GM12864 (cell line): ENCODE measurements at places on chromosomes 1 and 21.

DNA sequence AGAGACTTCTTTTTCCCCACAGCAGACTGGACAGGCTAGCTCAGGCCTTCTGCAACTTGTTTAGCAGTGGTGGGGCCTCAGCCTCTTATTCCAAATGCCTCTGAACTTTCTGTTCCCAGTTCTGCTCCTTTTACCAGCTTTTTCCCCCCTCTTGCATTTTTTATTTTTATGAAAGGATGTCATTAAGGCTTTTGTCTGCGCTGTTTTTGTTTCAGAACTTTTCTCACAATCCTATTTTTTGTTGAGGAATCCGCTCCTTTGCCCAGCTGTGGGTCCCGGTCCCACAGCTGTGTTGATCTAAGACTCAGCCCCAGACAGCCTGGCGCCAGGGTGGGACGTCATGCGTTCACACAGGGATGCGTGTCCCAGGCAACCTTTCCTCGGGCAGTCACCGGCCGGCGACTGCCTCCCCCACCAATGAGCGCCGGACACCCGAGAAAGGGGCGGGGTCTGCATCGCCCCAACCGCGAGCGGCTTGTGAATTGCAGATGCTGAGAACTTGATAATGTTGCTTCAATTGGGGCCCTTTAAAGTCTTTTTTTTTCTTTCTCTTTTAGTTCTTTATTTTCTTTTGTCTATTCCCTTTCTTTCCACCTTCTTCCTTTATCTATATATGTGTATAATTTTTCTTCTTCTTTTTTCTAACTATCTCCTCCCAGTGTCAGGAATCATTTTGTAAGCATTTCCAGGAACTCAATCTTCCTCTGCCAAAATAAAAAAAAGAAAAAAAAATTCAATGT lies 3.0 kb upstream of the ID3 start:
- DNase-seq = no peak

DNA sequence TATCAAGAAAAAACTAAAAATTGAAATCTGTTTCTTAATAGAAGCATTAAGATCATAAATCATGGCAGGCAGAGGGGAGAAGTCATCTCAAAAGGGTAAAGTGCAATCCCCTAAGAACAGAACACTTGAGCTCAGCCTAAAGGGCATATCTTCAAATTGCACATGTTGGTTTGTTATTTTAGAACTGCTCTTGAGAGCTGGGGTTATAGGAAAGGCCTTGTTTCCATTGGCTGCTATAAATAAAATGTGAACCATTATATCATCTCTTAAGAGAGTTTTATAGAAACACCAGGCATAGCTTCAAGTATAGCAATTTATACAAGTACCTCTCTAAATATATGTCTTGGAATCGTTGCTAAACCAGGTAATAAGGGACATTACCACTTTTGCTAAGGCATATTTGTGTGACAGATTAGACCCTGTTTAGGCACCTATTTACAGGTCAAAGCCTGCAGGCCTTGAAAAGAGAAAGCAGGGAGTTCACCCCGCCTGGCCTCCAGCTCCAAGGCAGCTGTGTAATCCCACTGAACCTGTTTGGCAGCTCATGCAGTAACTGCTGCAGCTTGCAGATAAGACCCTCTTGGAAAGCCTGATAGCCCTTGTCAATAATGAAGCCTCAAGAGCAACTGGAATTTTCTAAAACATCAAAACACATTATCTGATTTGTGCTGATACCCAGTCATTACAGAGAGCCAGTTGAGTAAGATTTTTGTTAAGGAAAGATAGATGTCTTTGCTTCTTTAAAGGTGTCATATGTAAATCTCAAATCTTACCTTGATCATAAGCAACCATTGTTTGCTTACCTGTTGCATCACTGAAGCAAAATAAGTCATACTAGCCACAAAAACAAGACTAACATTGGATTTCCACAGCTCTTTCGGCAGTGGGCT lies 24.2 kb upstream of the SYDE2 start:
- no peak for DNase-seq

GRCh38 chr1:14970115-14970798 lies 183.3 kb upstream of the TMEM51 start:
- no peak for DNase-seq

GRCh38 chr1:87329526-87330056 lies 911 bp downstream of the LMO4 start:
- no peak for DNase-seq

DNA sequence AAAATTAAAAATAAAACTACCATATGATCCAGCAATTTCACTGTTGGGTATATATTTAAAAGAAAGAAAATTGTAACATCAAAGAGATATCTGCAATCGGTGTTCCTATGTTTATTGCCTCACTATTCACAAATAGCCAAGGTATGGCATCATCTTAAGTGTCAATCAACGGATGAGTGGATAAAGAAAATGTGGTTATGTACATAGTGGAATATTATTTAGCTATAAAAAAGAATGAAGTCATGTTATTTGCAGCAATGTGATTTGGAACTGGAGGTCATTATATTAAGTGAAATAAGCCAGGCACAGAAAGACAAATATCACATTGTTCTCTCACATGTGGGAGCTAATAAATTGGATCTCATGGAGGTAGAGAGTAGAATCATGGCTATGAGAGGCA lies 76.3 kb downstream of the RD3 start:
- DNase-seq = no peak

DNA sequence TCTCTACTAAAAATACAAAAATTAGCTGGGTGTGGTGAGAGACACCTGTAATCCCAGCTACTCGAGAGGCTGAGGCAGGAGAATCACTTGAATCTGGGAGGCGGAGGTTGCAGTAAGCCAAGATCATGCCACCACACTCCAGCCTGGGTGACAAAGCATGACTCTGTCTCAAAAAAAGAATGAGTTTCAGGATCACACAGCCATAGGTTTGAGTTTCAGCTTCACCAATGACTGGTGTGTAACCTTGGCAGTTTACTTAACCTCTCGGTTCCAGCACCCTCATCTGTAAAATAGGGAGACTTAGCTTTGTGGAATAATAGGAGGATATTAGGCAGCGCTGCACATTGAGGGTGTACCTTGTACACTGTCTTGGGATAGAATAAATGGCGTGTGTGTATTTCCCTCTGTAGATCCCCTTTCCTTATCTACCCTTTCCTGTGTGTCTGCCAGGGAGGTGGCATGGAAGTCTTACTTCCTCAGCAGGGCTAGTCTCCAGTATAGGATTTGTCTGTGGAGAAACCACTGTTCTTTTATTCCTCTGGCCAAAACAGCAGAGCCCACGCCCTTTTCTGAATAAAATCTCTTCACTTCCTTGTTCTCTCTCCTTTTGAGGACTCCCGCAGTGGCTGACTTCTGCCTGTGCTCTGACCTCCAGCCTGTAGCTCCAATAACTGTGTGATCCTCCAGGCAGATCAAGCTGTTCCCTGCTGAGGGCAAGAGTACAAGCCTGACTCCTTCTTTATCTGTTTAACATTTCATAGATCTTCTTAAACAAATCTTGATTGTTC lies 90.4 kb downstream of the HHAT start:
- DNase-seq = no peak

DNA sequence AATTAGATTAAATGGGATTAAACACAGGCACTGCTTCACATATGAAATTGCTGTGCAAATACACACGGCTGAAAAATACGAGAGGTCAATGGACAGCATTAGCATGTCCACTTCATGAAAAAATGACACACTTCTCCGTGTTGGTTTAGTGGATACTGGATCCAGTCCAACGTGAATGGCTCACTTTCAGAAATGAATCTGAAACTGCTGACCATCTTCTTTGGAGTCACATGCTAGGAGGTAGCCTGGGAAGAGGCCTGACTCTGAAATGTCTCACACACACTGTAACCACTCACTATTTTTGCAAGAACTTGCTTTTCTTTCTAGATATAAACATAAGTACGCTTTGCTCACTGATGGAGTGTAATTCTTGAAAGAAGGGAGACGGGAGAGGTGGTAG lies 127.3 kb downstream of the HLCS start:
- DNase-seq = no peak

DNA sequence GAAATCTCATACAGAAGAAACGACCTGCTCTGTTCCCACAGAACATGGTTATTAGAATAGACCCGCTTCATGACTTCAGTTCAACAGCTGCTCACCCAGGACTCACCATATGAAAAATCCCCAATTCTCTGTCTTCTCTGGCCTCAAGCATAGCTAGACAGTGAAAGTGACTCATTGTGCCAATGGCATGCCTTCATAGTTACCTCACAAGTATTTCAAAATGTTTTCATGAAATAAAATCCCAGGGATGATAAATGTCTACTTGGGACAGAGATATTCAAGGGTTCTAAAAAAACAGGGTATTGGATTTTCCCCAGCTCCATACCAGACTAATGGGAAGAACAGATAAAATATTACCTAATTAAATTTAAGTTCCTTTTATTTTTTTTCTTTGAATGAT lies 82.3 kb downstream of the NOTCH2 start:
- no peak for DNase-seq

DNA sequence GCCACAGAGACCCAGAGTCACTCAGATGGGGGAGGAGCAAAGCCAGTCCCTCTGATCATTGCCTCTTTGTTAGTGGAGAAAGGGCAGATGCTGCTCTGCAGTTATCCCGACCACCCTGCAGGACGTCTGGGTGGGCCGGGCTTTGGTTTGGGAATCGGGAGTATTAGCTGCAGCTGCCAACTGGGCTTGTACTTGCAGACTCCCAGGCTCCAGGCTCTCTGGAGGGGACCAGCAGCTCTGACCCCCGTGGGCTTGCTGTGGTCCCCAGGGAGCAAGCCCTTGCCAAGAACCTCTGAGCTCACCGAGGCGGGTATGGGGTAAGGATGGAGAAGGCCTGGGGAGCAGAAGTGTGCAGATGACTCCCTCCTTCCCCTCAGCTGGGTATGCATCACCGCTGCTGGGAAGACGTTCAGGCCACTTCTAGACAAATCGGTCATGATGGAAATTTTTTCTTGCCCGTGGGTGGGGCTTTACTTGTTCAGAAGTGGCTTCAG lies 21.6 kb downstream of the MAPKAPK2 start:
- DNase-seq = no peak

GRCh38 chr1:202034683-202035462 lies 24.5 kb downstream of the ELF3 start:
- no peak for DNase-seq

- DNase-seq = no peak
These were observed 216.9 kb downstream of the APP start for GRCh38 chr21:25953659-25954058.

GRCh38 chr1:198776602-198777029 lies 137.8 kb downstream of the PTPRC start:
- no peak for DNase-seq

DNA sequence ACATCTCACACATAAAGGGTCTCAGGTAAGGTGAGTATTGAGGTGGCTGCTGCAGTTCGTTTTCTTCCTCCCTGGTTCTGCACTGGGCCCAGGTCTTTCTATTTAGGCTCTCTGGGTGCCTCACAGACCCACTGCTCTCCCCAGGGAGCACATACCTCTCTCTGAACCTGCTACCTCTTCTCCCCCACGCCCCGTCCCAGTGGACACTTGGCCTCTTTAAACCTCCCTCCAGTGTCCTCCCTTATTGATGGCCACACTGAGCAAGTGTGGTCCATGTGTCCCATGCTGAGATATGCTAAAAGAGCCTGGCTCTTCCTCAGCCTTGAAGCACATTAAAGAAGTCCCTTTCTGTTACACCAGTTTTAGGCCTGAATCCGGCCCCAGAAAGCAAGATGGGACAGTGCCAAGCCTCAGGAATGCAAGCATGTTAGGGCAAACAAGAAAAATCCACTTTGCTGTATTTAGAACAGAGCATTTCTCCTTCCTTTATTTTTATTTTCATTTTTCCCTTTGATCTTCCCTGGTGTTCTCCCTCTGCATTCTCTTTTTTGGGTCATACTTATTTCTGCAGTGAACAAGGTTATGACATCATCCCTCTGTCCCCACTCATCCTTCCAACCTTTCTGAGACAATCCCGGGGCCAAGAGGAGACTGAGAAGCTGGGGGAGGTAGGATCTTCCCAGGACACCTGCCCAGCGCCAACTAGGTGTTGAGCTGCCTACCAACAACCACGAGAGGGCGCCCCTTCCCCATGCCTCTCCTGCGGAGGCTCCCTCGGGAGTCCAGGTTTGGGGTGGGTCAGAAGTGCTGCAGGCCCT lies 5.0 kb upstream of the CHI3L2 start:
- no peak for DNase-seq

GRCh38 chr1:68116643-68117235 lies 66.3 kb upstream of the DIRAS3 start:
- peak; percentile 8 for DNase-seq

DNA sequence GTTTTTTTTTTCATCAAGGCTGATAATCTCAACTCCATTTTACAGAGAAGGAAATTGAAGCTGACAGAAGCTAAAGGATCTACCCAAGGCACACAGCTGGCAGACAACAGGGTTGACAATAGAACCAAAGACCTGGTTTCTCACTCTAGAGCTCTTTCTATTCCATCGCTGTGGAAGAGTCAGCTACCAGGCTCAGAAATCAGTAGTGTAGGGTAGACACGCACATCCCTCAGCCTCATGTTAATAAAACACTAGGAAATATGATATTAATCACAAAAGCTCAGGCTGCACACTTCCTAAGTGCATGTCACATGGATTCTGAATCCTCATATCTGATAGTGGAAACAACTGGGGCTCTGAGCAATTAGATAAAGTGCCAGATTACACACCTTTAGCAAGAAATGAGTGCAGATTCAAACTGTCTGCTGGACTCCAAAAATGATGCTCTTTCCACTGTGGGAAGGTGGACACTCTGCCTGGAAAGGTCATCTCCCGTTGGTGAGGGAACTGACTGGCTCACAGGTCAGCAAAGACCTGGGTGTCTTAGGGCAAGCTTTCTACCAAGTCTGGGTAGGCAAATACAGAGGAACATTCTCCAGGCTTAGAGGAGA lies 139.1 kb downstream of the TGFBR3 start:
- DNase-seq = no peak

DNA sequence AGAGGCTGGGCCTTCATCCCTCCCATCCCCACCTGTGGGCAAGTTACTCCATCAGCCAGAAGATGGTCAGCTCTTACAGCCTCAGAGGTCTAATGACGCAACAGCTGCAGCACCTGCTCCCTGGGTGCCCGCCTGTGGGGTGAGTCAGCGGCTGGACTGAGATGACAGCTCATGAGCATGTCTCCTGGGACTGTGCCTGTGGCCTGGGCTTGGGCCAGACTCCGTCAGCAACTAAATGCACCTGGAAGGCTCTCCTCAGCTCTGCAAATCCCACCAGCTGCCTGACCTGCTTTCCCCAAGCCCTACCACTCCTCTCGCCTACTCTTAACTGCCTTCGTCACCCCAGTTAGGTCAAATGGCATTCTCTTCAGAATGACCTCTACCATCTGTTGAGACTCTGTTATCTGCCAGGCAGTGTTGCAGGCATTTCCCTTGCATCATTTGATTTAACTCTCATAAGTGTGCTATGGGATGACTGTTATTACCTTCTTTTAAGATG lies 47.7 kb downstream of the ETS2 start:
- no peak for DNase-seq
